ENCODE measurements at places on chromosomes 13 and 19.
A peak's percentile ranks its signal among the peaks of the same experiment; 100 is the strongest.

- no peak overlapping the region for H3K27ac ChIP-seq
- no peak for DNase-seq
- H3K27me3 ChIP-seq: no peaks in the 10 kb centered on the region
- H3K36me3 ChIP-seq: no peaks in the 10 kb centered on the region
- no peaks in the 10 kb centered on the region for H3K4me1 ChIP-seq
These were observed 6.2 kb downstream of the GPR4 start for GRCh38 chr19:45595814-45596213.

- H3K27ac ChIP-seq: no peak overlapping the region
- no peak overlapping the region for H3K4me3 ChIP-seq
- H3K4me1 ChIP-seq: no peaks in the 10 kb centered on the region
- no peaks in the 10 kb centered on the region for H3K36me3 ChIP-seq
These were observed 72.5 kb downstream of the EDNRB start for GRCh38 chr13:77846173-77846572.

- H3K27me3 ChIP-seq: no peaks in the 10 kb centered on the region
- H3K4me1 ChIP-seq: no peaks in the 10 kb centered on the region
- DNase-seq: no peak
- no peaks in the 10 kb centered on the region for H3K36me3 ChIP-seq
- H3K4me3 ChIP-seq: no peak overlapping the region
- H3K27ac ChIP-seq: no peak overlapping the region
These were observed 29.2 kb downstream of the ZNF844 start for GRCh38 chr19:12093777-12094176.

- no peak for DNase-seq
- no peaks in the 10 kb centered on the region for H3K36me3 ChIP-seq
These were observed 109.9 kb downstream of the COL4A1 start for GRCh38 chr13:110197026-110197425.

DNA sequence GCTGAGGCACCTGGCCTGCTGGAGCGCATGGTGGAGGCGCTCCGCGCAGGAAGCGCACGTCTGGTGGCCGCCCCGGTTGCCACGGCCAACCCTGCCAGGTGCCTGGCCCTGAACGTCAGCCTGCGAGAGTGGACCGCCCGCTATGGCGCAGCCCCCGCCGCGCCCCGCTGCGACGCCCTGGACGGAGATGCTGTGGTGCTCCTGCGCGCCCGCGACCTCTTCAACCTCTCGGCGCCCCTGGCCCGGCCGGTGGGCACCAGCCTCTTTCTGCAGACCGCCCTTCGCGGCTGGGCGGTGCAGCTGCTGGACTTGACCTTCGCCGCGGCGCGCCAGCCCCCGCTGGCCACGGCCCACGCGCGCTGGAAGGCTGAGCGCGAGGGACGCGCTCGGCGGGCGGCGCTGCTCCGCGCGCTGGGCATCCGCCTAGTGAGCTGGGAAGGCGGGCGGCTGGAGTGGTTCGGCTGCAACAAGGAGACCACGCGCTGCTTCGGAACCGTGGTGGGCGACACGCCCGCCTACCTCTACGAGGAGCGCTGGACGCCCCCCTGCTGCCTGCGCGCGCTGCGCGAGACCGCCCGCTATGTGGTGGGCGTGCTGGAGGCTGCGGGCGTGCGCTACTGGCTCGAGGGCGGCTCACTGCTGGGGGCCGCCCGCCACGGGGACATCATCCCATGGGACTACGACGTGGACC is 9.7 kb upstream of the STRN4 start:
- H3K4me3 ChIP-seq: no peak overlapping the region
- peak overlapping the region; percentile 65 for H3K27ac ChIP-seq
- no peaks in the 10 kb centered on the region for H3K36me3 ChIP-seq
- DNase-seq: no peak
- peaks cover 4% of the 10 kb centered on the region for H3K4me1 ChIP-seq

DNA sequence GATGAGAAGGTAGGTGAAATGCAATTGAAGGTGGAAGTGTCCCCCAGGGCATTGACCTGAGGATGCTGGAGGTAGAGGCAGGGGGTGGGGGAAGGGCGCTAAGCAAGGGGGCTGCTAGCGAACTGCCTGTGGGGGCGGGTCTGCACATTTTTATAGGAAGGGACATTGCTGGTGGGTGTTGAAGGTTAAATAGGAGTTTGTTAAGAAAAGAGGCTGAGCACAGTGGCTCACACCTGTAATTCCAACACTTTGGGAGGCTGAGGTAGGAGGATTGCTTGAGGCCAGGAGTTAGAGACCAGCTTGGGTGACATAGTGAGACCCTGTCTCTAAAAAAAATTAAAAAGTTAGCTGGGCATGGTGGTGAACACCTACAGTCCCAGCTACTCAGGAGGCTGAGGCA is 5.5 kb upstream of the ACP4 start:
- no peaks in the 10 kb centered on the region for H3K4me1 ChIP-seq
- no peak for DNase-seq
- H3K27ac ChIP-seq: no peak overlapping the region
- no peaks in the 10 kb centered on the region for H3K27me3 ChIP-seq

- no peak overlapping the region for H3K4me3 ChIP-seq
- no peaks in the 10 kb centered on the region for H3K36me3 ChIP-seq
- H3K27ac ChIP-seq: no peak overlapping the region
These were observed 34.6 kb downstream of the PDCD5 start for GRCh38 chr19:32615569-32615968.

DNA sequence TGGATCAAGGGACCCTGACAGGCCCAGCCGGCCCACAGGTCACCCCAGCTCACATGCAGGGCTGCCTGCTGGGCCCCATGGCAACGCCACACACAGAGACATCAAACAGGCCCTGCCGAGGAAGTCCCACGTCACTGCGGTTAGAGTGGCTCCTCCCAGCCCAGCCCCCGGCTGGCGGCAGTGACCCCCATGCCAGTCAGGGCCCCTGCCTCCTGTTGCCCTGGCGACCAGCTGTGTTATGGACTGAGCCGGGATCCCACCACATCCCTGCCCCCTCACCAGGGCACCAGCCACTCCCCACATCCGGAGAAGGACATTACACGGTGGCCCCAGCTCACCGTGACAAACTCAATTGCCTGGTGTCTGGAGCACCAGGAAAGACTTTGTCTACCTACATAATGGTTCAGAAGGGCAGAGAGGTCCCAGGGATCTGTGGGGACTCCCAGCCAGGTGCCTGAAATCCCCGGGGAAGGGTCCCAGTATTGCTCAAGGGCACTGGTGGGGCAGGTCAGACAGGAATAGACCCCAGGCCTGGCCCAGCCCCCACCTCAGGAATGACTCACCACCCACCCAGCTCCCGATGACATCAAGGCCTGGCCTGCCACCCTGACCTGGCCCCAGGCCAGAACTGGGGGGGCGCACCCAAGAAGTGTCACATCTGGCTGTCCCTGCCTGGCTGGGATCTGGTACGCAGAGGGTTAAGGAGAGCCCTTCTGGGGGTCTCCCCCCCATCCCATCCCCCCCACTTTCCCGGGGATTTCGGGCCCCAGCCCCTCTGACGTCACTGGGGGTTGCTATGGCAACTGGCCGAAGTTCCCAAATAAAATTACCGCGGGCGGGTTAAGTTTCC is 30.2 kb upstream of the NANOS3 start:
- H3K27ac ChIP-seq: peak overlapping the region; percentile 100
- no peaks in the 10 kb centered on the region for H3K27me3 ChIP-seq
- peak; percentile 94 for DNase-seq
- H3K4me1 ChIP-seq: peaks cover 39% of the 10 kb centered on the region
- H3K36me3 ChIP-seq: no peaks in the 10 kb centered on the region

- H3K4me3 ChIP-seq: no peak overlapping the region
- H3K36me3 ChIP-seq: no peaks in the 10 kb centered on the region
- no peak for DNase-seq
- H3K27me3 ChIP-seq: no peaks in the 10 kb centered on the region
- H3K27ac ChIP-seq: no peak overlapping the region
These were observed 26.6 kb upstream of the KCTD15 start for GRCh38 chr19:33770107-33770506.

DNA sequence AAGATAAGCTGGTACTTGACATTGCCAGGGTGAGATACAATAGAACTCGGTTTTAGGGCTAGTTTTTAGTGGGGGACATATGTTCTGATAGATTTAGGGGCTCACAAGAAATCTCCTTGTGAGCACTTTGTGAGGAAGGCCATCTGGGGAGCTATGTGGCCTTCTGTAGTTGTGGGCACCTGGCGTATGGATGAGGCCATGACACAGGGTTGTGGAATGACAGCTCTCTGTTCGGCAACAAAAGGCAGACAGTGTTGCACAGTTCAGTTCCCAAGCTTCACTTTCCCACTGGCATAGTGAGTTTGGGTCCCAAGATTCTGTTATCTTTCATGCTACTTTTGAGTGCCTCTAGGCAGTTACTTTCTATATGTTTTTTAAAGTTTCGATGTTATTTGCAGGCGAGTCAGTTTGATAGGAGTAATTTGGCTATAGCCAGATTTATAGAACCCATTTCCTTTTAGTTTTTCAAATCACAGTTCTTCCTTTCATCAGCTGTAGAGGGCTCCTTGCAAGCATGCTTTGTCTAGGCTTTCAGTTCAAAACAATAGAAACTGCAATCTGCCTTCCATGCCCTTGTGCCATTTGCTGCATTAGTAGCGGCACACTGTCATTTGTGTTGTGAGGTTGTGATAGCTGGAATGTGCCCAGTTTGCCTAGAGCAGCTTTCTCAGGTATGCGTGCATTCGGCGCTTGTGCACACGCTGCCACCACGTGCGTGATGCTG is 70.6 kb upstream of the TEX29 start:
- no peaks in the 10 kb centered on the region for H3K36me3 ChIP-seq
- no peak overlapping the region for H3K4me3 ChIP-seq
- no peak for DNase-seq
- no peak overlapping the region for H3K27ac ChIP-seq
- no peaks in the 10 kb centered on the region for H3K4me1 ChIP-seq

- peak within 1 kb of the TSS; percentile 77 for H3K27ac ChIP-seq
- H3K27me3 ChIP-seq: no peaks in the 10 kb centered on the region
- no peaks in the 10 kb centered on the region for H3K4me1 ChIP-seq
- no peaks in the 10 kb centered on the region for H3K36me3 ChIP-seq
- peak within 1 kb of the TSS; percentile 92 for H3K4me3 ChIP-seq
- DNase-seq: peak; percentile 89
These were observed at the start of gene ZNF71 for GRCh38 chr19:56594783-56595547. Gene ZNF71 (plus strand): TSS chr19:56595302. CDS start chr19:56601559, 6,257 bp downstream.

DNA sequence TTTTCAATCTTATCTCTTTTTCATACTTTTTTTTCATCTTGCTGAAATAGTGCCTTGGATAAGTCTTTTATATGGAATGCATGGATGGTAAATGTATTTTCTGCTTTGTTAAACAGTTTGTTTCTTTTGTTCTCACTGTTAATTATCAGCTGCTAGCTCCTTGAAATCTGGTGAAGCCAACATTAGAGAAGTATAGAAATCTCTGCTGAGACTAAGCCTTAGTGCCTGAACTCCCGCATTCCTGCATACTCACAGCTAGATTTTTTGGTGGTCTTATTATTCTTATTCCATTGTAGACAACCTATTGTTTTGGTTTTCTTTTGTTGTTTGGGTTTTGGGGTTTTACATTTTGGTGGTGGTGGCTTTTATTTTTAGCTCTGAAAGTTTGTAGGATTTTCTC is 48.4 kb downstream of the DNAJC15 start:
- H3K36me3 ChIP-seq: no peaks in the 10 kb centered on the region
- DNase-seq: no peak
- H3K4me1 ChIP-seq: no peaks in the 10 kb centered on the region
- H3K4me3 ChIP-seq: no peak overlapping the region
- no peak overlapping the region for H3K27ac ChIP-seq
- no peaks in the 10 kb centered on the region for H3K27me3 ChIP-seq

DNA sequence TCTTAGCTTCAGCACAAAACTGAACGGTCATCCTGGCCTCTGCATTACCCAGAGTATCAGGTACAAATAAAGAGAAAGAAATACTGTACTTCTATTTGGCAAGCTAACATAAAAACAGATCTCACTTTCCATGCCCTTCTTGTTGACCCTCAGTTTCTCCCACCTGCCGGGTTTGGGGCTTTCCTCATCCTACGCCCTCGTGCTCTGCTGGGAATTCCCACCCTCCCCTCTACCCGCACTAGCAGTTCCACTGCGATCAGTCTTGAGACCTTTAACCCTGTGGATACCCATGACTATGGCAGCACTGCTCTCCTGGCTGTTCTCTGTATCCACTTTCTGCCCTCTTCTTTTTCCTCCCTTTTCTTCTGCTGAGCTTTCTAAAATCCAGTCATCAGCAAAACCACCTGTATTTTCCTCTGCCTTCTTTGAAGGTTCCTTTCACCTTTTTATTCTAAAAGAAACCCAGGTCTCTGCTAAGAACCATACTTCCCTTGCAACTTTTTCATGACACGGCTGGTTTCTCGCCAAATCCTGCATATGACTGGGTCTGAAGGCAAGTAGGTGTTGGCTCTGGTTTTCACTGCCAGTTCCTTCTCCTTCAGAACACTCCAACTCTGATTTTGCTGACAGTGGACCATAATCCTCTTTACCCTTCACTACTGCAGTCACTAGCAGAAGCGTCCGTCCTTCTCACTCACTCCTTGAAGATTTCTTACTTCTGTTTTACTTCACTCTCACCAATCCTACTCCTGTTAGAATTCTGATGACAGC is 99.4 kb downstream of the MIPEP start:
- no peak overlapping the region for H3K4me3 ChIP-seq
- H3K27me3 ChIP-seq: no peaks in the 10 kb centered on the region
- no peak overlapping the region for H3K27ac ChIP-seq
- no peak for DNase-seq
- H3K4me1 ChIP-seq: no peaks in the 10 kb centered on the region
- no peaks in the 10 kb centered on the region for H3K36me3 ChIP-seq

DNA sequence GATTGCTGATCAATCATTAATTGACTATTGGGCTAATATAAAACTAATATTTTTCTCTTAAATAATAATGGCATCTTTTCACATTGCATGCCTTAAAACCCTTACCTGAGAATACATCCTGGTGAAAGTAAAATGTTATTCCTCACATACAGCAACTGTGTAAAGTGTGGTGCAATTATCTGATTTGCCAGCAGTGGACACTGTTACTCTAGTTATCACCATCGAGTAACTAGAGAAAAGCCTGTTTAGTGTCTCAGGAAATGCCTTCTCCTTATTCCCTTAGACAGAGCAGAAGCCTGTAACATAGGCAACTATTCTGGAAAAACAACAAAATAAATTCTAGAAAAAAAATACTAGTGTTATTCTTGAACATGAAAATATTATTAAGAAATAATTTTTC is 459.8 kb downstream of the FGF14 start:
- H3K4me3 ChIP-seq: no peak overlapping the region
- no peaks in the 10 kb centered on the region for H3K4me1 ChIP-seq
- no peaks in the 10 kb centered on the region for H3K36me3 ChIP-seq
- H3K27ac ChIP-seq: no peak overlapping the region

GRCh38 chr13:113815151-113816058 is 48.5 kb downstream of the GAS6 start:
- DNase-seq: no peak
- no peaks in the 10 kb centered on the region for H3K36me3 ChIP-seq
- H3K27me3 ChIP-seq: no peaks in the 10 kb centered on the region
- peaks cover 3% of the 10 kb centered on the region for H3K4me1 ChIP-seq
- H3K27ac ChIP-seq: no peak overlapping the region

DNA sequence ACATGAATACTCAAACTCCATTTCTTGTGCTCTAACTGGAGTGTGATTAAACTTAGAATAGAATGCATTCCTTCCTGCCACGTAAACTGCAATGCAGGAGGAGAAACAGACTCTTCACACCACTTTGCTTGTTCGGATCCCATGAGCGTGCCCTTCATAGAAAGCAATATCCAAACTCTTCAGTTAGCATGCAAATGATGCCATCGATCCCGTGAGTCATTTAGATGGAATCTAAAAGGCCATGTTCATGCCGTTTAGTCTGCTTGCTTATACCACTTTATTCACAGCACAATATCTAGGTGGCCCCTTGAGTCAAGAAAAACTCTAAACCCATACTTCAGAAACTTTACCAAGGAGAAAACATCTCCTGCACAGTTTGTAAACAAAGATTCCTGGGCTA is 225.8 kb downstream of the OXGR1 start:
- no peaks in the 10 kb centered on the region for H3K36me3 ChIP-seq
- no peak overlapping the region for H3K4me3 ChIP-seq
- no peak for DNase-seq
- H3K4me1 ChIP-seq: no peaks in the 10 kb centered on the region

Measured in uterus (tissue), 4 donors.